NCI-H1436 treated with DMSO at 0.1 percent for 48 hours (cell line): ENCODE measurements at places on chromosomes 11 and 22.

- no peak for DNase-seq
Observed at GRCh38 chr22:45826520-45826919, 150.4 kb downstream of the WNT7B start.

DNA sequence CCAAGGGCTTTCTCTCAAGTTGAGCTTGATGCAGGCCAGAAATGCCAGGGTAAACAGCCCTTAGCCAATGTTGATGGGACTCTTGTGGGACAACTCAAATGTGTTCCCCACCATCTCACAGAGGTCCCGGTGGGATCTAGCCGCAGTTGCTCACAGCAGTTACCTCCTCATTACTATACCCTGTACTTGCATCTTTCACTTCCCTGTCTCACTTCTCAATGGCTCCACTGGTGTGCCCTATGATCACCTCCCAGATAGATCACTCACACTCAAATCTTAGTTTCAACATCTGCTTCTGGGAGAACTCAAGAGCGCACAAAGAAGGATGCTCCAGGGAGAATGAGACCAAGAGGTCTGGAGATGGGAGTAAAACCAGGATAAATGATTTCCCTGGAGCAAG, 47.0 kb downstream of the RCN1 start:
- no peak for DNase-seq

DNA sequence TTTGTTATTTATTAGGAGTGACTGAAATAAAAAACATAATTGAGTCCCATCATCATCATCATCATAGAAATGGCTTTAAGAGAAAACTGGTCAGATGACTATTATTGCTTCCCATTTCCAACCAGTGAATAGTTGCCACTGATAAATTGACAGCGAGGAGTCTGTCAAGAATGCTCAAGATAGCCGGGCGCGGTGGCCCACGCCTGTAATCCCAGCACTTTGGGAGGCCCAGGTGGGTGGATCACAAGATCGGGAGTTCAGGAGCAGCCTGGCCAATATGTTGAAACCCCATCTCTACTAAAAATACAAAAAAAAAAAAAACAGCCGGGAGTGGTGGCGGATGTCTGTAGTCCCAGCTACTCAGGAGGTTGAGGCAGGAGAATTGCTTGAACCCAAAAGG, 1.9 kb downstream of the WBP2NL start:
- no peak for DNase-seq

DNA sequence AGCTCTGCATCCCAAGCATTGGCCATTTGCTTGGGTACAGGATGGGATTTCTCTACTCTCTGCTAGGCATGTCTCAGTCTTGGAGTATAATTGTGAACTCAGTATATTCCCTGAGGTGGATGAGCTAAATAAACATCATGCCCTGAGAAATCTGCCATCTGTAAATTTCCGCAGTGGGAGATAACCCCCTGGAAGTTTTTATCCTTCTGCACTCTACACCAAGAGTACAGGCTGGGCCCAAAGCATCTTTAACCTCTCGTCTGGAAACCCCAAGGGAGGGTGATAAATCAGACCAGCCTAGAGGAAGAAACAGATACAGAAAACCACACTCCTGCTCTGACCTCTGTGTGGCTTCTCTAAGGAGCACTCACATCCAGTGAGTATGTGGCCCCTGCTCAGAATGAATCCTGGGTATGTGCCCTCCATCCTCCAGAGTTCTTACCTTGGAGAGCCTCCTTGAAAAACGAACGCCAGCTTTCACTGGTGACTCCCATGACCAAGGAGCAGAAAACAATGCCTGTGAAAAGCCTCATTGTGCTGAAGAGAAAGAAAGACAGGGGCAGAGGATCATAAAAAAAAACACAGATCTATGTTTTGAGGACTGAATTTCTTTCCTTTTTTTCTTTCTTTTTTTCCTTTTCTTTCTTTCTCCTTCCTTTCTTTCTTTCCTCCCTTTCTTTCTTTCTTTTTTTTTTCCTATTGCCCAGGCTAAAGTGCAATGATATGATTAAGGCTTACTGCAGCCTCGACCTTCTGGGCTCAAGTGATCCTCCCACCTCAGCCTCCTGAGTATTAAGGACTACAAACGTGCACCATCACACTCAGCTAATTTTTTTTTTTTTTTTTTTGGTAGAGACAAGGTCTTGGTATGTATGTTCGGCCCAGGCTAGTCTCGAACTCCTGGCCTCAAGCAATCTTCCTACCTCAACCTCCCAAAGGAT, 938 bp downstream of the SAA4 start:
- DNase-seq, result no peak

GRCh38 chr11:66084821-66085475, 14.9 kb downstream of the PACS1 start:
- no peak for DNase-seq

- no peak for DNase-seq
Observed at GRCh38 chr11:105046898-105047579, 1.9 kb upstream of the CARD16 start.

DNA sequence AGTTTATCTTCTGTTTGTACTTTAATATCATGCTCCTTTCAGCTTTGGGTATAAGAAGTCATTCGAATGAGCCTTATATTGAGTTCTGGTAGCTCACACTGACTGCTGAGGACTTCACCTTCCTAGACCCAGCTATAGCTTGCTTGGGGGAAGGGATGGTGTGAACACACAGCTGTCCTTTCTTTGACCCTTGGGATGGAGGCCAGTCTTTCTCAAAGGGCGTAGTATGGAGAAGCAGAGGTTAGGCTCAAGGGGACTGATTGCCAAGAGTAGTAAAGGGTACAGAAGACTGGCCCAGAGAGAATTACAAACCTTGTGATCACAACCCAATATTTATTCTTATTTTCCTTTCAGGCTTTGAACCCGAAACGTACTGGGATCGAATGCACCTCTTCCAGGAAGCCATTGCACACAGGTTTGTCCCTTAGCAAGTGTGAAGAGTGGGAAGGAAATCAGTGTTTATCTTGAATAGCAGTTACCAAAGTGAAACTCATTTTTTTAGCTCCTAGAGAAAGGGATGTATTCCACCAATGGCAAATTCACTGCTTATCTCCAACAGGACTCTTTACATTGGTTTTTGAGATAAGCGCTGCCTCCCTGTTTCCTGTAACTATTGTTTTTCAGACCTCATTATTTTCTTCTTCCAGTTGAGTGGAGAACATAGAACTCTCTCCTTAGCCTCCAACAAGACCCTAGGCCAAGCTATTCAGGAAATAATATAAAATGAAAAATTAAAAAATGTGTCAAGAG, 42.8 kb upstream of the YWHAH start:
- DNase-seq, result no peak

GRCh38 chr22:45831394-45831793, 145.6 kb downstream of the WNT7B start:
- DNase-seq, result no peak

- DNase-seq, result no peak
Observed at GRCh38 chr11:72735495-72736027, 16.6 kb downstream of the ARAP1 start.

GRCh38 chr22:33036881-33037280, 21.3 kb downstream of the SYN3 start:
- DNase-seq, result no peak
